ENCODE measurements at places on chromosomes 6 and 20.

DNA sequence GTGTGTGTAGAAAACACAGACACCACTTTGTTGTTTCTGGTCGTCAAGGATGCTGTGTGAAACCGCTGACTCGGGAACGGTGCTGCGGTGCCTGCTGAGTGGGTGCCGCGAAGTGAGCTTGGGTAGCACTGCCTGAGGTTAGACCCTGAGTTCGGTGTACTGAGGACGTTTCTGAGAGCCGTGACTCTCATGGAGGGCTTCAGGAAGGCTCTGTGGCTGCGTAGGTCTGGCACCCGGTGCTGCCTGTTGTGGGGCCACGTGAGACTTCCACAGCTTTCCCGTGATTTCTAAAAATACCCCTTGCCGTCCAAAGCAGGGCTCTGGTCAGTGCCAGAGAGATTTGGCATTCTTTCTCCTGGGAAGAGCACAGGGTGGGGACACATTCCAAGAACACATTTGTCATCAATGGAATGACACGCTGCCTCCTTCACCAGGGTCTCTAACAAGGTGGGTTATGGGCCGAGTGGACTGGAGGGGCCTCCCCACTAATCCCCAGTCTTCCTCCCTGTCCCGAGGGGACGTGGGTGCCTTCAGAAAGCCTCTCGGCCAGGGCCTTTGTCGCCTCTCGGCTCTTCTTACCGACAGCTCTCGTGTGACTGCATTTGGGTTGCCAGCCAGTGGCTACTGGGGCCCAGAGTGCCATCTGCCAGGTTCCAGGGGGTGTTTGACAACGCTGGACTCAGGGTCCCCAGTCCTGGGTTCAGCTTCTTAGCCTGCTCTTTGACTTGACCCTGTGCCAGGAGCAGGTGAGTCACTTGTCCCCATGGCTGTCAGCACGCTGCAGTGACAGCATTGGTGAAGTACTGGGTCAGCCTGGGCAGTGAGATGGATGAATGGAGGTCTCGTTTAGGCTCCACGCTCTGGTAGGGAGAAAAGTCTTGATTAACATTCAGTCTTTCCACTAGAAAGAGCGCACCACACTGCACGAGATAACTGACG lies 62.2 kb downstream of the SYNJ2 start:
- DNase-seq = no peak

- DNase-seq = no peak
These were observed 632.7 kb upstream of the ID4 start for GRCh38 chr6:19204445-19204844.

DNA sequence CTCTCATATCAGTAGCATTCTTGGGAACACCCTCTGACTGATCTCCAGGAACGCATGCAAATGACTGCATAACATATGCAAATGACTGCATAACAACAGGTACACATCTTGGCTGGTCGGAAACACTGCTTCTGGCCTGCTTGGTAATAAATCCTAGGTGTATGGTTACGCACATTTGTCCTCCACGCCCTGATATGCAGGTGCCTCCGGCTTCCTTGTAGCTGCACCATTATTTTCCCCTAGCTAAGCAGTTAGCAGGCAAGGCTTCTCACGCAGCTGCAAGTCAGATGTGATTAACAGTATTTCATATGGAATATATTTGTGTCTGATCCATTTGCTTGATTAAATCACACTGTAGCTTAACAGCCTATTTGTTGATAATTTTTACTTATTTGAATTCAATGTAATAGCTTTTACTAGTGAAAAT lies 5.9 kb downstream of the RPS6KA2 start:
- DNase-seq = no peak

DNA sequence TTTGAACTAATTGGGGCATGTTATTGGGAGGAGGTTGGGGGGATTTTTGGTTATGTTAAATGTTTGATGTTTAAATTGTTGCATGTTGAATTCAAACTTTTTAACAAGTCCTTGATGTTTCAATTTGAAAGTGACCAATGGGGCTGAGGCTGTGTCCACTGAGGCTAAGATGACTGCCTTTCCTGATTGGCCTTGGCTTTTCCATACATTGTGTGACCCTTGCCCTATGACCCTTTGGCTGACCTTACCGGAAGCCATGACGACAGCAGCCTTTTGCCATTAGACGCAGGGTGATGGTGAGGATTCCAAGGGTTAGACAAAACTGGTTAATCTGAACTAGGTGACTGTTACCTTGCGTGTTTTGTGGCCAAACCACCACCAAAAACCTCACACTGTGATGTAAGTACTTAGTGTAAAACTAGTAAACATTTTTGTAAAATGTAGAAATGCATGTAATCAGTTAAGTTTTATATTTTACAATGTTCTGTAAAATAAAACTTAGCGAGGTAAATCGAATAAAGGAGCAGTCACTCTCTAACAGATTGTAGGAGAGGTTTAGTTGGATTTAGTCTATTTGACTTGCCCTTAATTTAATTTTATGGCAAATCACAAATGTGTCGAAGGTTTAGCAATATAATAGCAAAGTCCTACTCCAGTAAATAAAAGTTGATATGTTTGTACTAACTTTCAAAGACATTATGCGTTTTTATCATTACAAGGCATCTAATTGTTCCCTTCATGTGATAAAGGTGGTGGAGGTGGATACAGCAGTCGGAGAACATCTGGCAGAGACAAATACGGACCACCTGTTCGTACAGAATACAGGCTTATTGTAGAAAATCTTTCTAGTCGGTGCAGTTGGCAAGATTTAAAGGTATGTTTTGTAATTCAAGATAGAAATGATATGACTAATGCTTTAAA lies 1.6 kb downstream of the SRSF6 start:
- no peak for DNase-seq

- DNase-seq = no peak
These were observed 2.0 kb downstream of the DOK5 start for GRCh38 chr20:54477191-54477955.

Measured in H54 (cell line).